ENCODE measurements at places on chromosomes 2 and 18. TPM values are rescaled to one million over a fixed set of nuclear protein-coding genes. Genes with fewer than 3 reads are reported as not detected.

Gene LRATD1
- total RNA-seq, result 0.17 TPM

Gene SMIM21
- not detected for total RNA-seq

Gene NYAP2
- not detected for total RNA-seq

Gene PROKR1
- not detected for total RNA-seq

Gene MSTN
- total RNA-seq, result not detected

Gene EIF2B4
- total RNA-seq, result 52.8 TPM

Gene SOWAHC
- 9.6 TPM for total RNA-seq

Gene ALPP
- total RNA-seq, result 18.1 TPM

Gene HAAO
- total RNA-seq, result not detected

Gene GALNT5
- 1.8 TPM for total RNA-seq

Gene EDAR
- total RNA-seq, result 0.05 TPM

Gene KRTCAP3
- total RNA-seq, result 0.72 TPM

Gene FSHR
- not detected for total RNA-seq

Gene ICA1L
- total RNA-seq, result 1.3 TPM

Gene SCTR
- total RNA-seq, result not detected

Gene QPCT
- total RNA-seq, result 20.8 TPM

Gene KDM3A
- 20.6 TPM for total RNA-seq

Gene OTOS
- total RNA-seq, result not detected

Gene RGPD3
- total RNA-seq, result 0.16 TPM

Gene SKOR2
- total RNA-seq, result not detected

Gene TCF4
- total RNA-seq, result 1.1 TPM

Gene TRPM8
- 0.20 TPM for total RNA-seq

Gene MTA3
- 29.2 TPM for total RNA-seq

Gene SLC5A7
- total RNA-seq, result not detected

Gene TM4SF20
- 7.0 TPM for total RNA-seq

Gene APLF
- total RNA-seq, result 0.61 TPM

Gene ZAP70
- 0.18 TPM for total RNA-seq

Gene TLX2
- total RNA-seq, result 0.28 TPM

Gene TFPI
- total RNA-seq, result 35.2 TPM

Gene RAPH1
- total RNA-seq, result 8.1 TPM

Gene COLEC12
- 0.06 TPM for total RNA-seq

Gene HOXD12
- total RNA-seq, result not detected

Gene REG3G
- total RNA-seq, result not detected

Gene KIAA2012
- not detected for total RNA-seq

Gene NT5DC4
- total RNA-seq, result 0.94 TPM

Gene PJVK
- total RNA-seq, result 1.4 TPM

Gene POTEI
- total RNA-seq, result 0.01 TPM

Gene TXNDC2
- total RNA-seq, result 0.06 TPM

Gene REEP1
- total RNA-seq, result 1.1 TPM

Gene TMEM178A
- total RNA-seq, result 0.10 TPM

Gene TSPYL6
- total RNA-seq, result not detected

Gene ALK
- total RNA-seq, result not detected

Gene EFEMP1
- 39.6 TPM for total RNA-seq

Gene TTC21B
- 3.6 TPM for total RNA-seq

Gene MSH6
- 76.1 TPM for total RNA-seq

Gene SULT1C2
- total RNA-seq, result 0.39 TPM

Gene CYRIA
- total RNA-seq, result 0.72 TPM

Gene ACAA2
- total RNA-seq, result 51.4 TPM

Gene SCG2
- total RNA-seq, result 0.94 TPM

Gene TANC1
- 7.9 TPM for total RNA-seq

Gene DYSF
- 0.55 TPM for total RNA-seq

Gene PSTPIP2
- 0.29 TPM for total RNA-seq

Gene NEB
- 0.20 TPM for total RNA-seq

Gene ELAC1
- 5.8 TPM for total RNA-seq

Gene NGEF
- 13.0 TPM for total RNA-seq

Gene C2orf78
- not detected for total RNA-seq

Data from A549 treated with AZD2906 at 1 μM for 4 hours (cell line).